CD4-positive, CD25-positive, alpha-beta regulatory T cell (primary cell): ENCODE measurements at places on chromosomes 16 and 17. TPM values are rescaled to one million over a fixed set of nuclear protein-coding genes. Genes with fewer than 3 reads are reported as not detected.

Gene ASPA
- not detected for polyA plus RNA-seq

GRCh38 chr17:56739376-56739775 lies 94.3 kb downstream of the C17orf67 start:
- no peak overlapping the region for H3K27ac ChIP-seq
- no peaks in the 10 kb centered on the region for H3K36me3 ChIP-seq
- no peak overlapping the region for H3K4me3 ChIP-seq
- no peak for DNase-seq

Gene SCGB1C2
- polyA plus RNA-seq = not detected

DNA sequence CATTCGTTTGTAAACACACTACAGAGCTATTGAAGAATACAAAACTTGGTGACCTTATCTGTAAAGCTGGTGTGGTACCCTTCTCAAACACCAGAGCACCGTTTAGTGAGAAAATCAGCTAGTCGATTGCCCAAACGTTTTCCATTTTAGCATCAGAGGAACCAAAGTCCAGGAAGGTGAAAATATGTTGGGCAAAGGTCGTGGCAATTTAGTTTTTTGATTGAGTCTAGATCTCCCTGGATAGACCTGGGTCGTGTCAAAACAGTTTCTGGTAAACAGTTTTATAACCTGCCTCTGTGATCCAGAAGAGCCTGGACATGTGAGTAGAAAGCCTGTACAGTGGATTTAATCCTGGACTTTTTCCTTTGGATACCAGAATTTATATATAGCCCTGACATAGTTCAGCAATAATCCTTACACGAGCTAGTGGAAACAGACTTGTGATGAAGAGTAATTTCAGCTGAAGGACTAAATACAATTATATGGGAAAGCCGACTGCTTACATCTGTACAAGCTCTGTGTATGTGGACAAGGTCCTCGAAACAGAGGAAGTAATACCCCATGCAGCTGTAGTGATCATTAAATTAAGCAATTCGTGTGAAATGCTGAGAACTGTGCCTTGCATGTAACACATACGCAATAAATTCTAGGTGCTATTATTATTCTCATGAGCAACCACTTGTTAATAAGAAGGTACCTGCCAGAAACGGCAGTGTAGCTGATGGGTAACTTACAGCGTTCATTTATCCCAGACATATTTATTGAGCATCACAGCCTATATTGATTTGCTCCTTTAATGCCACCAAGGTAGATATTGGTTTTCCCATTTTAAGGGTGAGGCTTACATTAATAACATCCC lies 72.5 kb downstream of the MAP2K6 start:
- no peak overlapping the region for H3K4me3 ChIP-seq
- no peak overlapping the region for H3K27ac ChIP-seq
- no peaks in the 10 kb centered on the region for H3K36me3 ChIP-seq
- no peak for DNase-seq

DNA sequence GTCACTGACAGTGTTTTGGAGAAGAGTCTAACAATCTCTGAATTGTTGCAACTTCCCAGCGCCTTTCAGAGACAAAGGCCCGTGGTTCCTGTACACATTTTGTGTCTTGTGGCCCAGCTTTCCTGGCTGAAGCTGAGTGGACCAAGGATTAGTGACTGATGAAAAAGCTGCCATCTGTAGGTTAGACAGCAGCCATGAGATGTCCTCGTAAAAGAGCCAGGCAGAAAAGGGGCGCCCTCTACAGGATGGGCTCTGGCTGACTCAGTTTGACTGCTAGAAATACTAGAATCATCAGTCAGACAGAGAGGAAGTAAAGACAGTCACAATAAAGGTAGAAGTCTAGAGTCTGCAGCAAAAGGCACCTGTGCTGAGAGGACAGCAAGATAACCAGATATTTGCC lies 26.5 kb upstream of the NF1 start:
- no peaks in the 10 kb centered on the region for H3K36me3 ChIP-seq
- H3K27me3 ChIP-seq = no peaks in the 10 kb centered on the region
- H3K27ac ChIP-seq = no peak overlapping the region
- H3K4me3 ChIP-seq = no peak overlapping the region

GRCh38 chr16:88768071-88768783 lies 16.8 kb downstream of the PIEZO1 start:
- peaks cover 42% of the 10 kb centered on the region for H3K4me1 ChIP-seq
- no peaks in the 10 kb centered on the region for H3K27me3 ChIP-seq
- no peak for DNase-seq
- H3K36me3 ChIP-seq = peaks cover 8% of the 10 kb centered on the region
- no peak overlapping the region for H3K27ac ChIP-seq

Gene HCRT
- polyA plus RNA-seq = not detected
